Heart right ventricle (tissue), 16 donors: ENCODE measurements at places on chromosomes 16 and 17.

DNA sequence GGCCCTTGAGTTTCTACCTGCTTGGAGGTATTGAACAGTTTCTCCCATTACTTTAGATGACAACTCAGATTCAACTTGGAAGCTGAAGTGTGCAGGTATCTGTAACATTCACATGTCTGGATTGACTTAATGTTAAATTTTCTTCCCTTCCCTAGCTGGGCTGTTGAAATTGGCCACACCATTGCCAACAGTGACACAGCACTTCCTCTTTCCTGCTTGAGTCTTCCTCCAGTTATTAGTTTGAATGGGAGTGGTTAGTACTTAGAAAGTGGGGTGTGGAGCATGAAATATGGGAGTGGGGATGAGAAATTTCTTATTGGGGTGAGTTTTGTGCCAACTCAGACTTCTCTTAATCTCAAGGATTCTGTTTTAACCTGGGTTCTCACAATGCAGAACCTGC is 454.9 kb downstream of the KCNJ2 start:
- no peak for DNase-seq
- H3K27me3 ChIP-seq, result no peaks in the 10 kb centered on the region
- H3K4me1 ChIP-seq, result peaks cover 13% of the 10 kb centered on the region
- H3K4me3 ChIP-seq, result no peak overlapping the region
- no peaks in the 10 kb centered on the region for H3K36me3 ChIP-seq

- H3K27ac ChIP-seq, result no peak overlapping the region
- DNase-seq, result no peak
- H3K4me1 ChIP-seq, result peaks cover 21% of the 10 kb centered on the region
- H3K36me3 ChIP-seq, result no peaks in the 10 kb centered on the region
- H3K4me3 ChIP-seq, result no peak overlapping the region
Measured at GRCh38 chr16:87320510-87321227, 3.5 kb upstream of the C16orf95 start.

GRCh38 chr17:4939546-4939795 is 375 bp downstream of the SLC25A11 start:
- H3K4me3 ChIP-seq, result peak overlapping the region; percentile 94
- H3K4me1 ChIP-seq, result peaks cover 57% of the 10 kb centered on the region
- no peaks in the 10 kb centered on the region for H3K27me3 ChIP-seq
- H3K36me3 ChIP-seq, result peaks cover 63% of the 10 kb centered on the region
- peak overlapping the region; percentile 93 for H3K27ac ChIP-seq

DNA sequence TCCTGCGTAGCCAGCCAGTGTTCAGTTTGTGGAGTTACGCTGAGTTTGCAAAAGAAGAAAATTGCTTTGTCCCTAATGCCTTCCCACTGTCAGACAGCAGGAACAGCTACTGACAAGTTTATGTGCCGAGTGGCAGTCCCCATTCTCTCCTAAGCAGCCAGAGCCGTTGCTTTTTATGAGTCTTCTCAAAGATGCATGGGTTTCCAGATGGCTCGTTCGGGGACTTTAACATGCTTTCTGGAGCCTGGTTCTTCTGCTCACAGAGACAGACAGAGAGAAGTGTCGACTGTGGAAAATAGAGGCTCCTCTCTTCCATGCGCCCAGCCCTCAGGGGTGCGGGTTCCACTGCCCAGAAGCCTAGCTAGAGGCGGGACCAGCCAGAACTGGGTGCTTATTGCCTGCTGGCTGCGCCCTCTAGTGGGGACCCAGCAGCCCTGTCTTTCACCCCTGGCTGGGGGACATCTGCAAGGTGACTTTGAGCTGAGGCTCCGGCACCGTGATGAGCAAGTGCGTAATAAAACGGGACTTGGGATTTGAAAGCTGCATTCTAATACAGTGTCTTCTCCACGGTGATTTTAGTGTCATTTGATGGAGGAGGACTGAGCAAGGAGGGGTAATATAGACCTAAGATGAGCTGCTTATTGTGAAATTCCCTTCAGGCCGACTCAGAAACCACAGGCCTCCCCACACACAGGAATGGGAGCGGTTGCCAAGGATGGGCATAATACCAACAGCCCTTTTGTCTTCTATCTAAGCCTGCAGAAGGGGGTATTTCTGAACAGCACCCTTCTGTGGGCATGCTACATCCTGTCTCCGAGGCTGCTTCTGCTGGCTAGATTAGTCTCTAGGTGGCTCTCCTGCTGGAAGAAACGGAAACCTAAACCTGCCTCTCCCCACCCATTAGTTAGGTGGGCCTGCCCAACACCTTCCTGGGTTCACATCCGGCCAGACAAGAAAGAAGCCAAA is 73.1 kb downstream of the CCDC182 start:
- no peaks in the 10 kb centered on the region for H3K27me3 ChIP-seq
- H3K4me3 ChIP-seq, result no peak overlapping the region
- peak; percentile 81 for DNase-seq
- H3K27ac ChIP-seq, result peak overlapping the region; percentile 52
- peaks cover 37% of the 10 kb centered on the region for H3K4me1 ChIP-seq

DNA sequence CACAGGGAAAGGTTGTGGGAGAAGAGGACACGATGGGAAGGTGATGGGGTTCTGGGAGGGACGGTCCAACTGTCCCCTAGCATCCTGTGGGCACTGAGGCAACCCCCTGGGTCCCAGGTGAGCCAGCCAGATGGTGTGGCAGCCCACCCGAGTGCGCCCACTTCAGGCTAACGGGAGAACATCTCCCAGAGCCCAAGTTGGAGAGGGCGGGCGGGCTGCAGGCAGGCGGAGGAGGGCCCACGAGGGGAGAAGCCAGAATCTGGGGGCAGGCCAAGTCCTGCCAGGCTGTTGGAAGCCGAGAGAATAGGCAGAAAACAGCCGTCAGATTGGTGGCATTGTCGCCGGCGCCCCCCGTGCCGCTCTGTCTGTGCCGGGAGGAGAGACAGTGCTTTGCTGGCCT is 13.8 kb upstream of the ABCC3 start:
- H3K27me3 ChIP-seq, result peaks cover 25% of the 10 kb centered on the region
- no peak for DNase-seq
- no peaks in the 10 kb centered on the region for H3K36me3 ChIP-seq
- no peak overlapping the region for H3K27ac ChIP-seq
- no peak overlapping the region for H3K4me3 ChIP-seq
- H3K4me1 ChIP-seq, result no peaks in the 10 kb centered on the region

DNA sequence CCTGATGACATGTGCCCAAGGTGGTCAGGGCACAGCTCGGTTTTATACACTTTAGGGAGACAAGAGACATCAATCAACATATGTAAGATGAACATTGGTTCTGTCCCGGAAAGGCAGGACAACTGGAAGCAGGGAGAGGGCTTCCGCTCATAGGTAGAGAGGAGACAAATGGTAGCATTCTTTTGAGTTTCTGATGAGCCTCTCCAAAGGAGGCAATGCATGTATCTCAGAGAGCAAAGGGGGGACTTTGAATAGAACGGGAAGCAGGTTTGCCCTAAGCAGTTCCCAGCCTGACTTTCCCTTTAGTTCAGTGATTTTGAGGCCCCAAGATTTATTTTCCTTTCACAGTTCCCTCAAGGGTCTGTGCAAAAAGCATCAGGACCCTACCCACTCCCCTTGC is 172.4 kb upstream of the TNRC6C start:
- H3K27me3 ChIP-seq, result no peaks in the 10 kb centered on the region
- no peak overlapping the region for H3K4me3 ChIP-seq
- DNase-seq, result no peak
- H3K36me3 ChIP-seq, result no peaks in the 10 kb centered on the region
